ENCODE measurements at places on chromosomes 7 and 10.
A peak's percentile ranks its signal among the peaks of the same experiment; 100 is the strongest.

DNA sequence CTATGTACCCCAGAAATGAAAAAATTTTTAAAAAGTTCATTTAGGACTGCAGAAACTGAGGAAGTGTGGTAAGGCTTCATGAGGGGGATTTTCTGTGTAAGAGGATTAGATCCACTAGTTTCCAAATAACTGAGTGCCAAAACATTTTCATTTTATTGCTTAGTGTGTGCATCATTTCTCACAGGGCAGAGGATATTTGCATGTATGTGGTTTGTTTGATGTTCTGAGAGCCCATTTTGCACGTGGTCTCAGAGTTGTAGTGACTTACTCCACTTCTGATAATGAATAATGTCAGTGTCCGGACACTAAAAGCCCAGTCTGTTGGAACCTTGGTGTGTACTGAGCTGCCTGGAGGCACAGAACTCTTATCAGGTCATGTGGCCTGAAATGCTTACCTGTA, 299.9 kb downstream of the AUTS2 start:
- no peak for DNase-seq

DNA sequence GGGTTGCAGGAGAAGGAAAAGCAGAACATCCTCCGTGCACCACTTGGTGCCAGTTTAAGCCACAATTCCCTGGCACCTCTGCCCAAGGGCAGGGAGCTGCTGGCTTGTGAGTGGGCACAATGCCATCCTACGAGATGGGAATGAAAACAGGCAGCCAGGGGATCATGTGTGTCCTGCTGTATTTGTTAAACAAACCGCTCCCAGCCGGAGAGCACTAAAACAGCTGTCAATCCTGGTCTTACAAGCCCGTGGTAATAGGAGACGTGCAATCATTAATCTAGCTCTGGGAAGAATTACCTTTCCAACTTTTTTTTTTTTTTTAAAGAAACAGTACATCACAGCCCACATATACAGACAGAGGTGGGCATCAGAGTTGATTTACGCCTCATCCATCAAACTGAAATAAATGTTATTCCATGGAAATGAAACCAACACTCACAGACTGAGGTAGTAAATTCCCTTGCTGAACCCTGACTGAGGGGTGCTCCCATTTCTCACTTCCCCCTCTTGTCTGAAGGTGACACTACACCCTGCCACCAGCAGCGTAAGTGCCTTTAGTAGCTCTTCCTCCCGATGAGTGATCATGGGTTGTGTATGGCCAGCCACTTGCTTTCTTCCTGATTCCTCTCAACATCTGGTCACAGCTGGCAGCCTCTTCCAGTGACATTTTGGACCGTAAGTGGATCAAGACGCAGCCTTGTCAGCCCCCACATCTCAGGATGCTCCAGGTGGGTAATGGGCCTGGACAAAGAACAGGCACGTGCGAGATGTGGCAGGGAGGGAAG, 143.8 kb downstream of the TEX36 start:
- DNase-seq, result peak; percentile 39

- DNase-seq, result no peak
Measured at GRCh38 chr7:110612680-110613079, 478.2 kb upstream of the LRRN3 start.

DNA sequence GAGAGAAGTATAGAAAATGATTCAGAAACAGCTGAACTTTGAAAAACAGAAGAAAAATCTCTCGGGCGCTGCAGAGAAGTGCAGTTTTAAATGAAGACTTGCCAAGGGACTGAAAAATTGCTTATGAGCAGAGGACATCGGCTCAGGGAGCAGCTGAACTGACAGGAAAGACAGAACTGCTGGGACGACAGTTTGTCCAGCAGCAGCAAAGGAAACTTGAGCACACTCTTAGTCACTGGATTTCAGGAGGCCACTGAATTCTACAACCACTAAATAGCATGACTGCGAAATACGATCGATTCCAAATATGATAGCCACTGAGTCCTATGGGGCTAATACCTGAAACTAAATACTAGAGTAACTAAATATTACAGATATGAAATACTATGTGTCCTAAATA, 43.0 kb downstream of the LEP start:
- no peak for DNase-seq

DNA sequence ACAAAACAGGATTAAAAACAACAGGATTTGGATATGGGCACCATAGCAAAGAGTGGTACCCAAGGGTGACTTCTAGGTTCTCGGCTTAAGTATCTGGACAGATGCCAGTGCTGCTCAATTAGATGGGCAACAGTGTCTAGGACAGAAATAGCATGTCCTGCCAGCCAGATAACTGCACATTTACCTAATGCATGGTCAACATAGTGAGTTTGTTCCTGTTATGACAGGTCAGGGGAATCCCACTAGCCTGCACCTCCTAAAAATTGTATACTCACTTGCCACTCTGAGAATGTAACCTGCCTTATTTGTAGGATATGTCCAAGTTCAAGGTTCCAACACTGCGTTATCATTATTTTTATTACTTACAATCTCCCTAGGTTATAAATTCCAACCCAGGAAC, 471.7 kb downstream of the GRM8 start:
- no peak for DNase-seq

- DNase-seq, result no peak
Measured at GRCh38 chr7:2112261-2113198, 120.2 kb downstream of the MAD1L1 start.

DNA sequence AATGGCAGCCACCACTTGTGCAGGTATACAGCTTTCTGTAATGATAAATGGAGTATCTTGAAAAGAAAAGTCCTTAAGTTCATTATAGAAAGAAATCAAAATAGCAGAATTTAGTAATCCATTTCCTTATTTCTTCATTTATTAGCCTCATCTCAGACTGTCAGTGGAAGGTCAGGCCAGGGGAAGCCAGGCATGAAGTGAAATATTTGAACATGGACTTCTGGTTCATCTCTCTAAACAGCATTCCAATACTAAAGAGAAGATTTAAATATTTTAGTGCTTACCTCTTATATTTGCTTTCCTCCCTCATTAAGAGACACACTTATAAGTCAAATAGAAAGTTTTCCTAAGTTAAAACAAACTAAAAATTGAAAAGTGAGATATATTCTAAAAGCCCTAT, 26.8 kb downstream of the TRDMT1 start:
- DNase-seq, result no peak

- DNase-seq, result no peak
Measured at GRCh38 chr10:44379907-44380306, 5.0 kb downstream of the CXCL12 start.

- no peak for DNase-seq
Measured at GRCh38 chr10:71550628-71551027, 153.9 kb downstream of the CDH23 start.

DNA sequence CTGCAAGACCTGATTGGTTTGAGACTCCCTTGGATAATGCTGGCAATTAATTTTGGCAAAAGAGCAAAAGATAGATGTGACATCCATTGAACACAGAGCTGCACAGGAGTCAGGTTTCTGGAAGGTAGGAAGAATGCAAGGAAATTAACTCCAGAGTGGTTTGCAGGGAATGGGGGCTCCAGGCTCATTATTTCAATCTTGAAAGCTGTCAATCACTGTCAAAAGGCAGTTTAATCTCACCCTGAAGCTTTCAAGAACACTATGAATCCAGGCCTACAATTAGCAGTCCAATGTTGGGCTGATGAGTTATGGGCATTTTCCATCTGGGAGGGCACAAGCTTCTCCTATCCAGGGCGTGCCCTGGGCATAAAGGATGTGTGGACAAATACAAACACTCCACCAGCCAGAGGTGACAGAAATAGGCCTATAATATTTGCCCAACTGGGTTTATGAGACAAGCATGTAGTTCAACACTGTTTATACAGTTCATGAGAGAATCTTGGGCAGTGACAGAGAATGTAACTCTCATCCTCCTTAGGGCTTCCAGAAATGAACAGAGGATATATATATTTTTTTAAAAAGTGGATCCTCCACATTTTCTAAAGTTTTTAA, 80.5 kb downstream of the KCNMA1 start:
- no peak for DNase-seq

- no peak for DNase-seq
Measured at GRCh38 chr10:122157451-122157850, 113.6 kb upstream of the BTBD16 start.

- DNase-seq, result no peak
Measured at GRCh38 chr7:104252409-104253134, 44.8 kb upstream of the ORC5 start.

- DNase-seq, result no peak
Measured at GRCh38 chr7:92682903-92683539, 92.8 kb upstream of the FAM133B start.

- DNase-seq, result no peak
Measured at GRCh38 chr7:99392046-99392445, 16.4 kb downstream of the PDAP1 start.

GRCh38 chr10:110512461-110513187, 14.9 kb downstream of the DUSP5 start:
- no peak for DNase-seq

GRCh38 chr10:47038881-47039561, 127.8 kb downstream of the PTPN20 start:
- DNase-seq, result no peak

GRCh38 chr7:129089521-129090212, 34.8 kb upstream of the TNPO3 start:
- DNase-seq, result no peak

DNA sequence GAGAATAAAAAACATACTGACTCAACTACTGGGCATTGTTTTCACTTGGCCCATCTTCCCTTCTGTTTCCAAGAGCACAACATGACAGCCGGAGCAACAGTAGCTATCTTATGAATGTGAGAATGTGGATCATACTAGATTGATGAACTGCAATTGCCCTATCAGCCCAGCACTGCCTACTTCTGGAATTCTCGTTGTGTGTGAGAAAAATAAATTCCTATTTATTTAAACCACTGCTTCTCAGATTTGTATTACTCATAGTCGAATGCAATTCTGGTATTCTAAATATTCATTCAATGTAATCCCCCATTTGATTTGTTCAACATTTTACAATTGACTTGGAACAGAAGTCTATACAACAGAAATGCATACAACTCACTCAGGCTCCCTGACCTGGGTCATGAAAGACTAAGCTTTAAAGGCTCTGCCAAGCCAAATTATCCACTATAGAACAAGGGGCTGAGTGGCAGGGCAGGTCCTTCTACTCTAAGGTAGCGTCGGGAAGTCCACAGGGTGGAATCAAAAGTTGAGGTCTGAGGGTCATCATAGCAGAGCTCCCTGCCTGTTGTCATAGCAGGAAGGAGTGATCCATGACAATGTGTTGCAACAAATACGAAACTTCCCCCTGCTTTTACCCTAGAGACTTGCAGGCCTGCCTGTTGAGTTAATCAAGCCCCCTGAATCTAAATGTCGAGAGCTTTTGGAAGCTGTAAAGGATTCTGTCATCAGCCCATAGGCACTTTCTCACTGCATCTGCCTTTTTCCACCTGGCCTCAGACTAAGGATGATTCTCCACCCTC, 12.4 kb upstream of the JAZF1 start:
- no peak for DNase-seq

DNA sequence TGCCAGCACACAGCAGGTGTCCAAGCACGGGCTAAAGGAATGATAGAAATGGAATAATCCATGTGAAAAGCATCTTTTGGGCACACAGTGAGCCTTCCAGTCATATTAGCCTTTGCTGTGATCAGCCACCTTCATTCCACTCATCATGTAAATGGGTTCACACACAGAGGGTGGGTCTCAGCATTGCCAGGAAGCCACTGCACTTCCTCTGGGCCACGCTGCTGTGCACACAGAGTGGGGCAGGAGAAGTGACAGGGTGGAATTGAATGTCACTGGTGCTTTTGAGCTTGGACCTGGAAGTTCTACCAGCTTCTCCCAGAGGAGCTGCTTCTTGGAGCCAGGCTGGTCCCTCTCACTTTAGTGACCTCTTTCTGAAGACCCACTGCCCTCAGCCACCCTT, 203.5 kb downstream of the USP6NL start:
- DNase-seq, result no peak

- no peak for DNase-seq
Measured at GRCh38 chr7:1922870-1923236, 252.8 kb downstream of the ELFN1 start.

DNA sequence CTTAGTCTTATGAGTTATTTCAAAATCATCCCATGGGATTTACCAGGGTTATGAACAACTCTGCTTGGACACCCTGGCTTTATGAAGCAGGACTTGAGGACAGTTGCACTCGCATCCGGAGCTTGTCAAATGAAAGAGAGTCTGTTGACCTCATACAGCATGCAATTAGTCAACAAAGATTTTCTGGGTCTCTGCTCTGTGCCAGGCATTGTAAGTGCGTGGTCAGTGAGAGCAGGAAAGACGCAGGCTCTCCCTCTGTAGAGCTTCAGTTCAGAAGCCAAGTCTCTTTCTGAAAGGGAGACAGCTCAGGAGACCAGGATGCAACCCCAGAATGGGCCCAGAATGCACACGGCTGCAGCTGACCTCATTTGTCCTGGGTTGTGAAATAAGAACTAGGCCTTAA, 45.5 kb upstream of the DMBT1 start:
- DNase-seq, result peak; percentile 62

DNA sequence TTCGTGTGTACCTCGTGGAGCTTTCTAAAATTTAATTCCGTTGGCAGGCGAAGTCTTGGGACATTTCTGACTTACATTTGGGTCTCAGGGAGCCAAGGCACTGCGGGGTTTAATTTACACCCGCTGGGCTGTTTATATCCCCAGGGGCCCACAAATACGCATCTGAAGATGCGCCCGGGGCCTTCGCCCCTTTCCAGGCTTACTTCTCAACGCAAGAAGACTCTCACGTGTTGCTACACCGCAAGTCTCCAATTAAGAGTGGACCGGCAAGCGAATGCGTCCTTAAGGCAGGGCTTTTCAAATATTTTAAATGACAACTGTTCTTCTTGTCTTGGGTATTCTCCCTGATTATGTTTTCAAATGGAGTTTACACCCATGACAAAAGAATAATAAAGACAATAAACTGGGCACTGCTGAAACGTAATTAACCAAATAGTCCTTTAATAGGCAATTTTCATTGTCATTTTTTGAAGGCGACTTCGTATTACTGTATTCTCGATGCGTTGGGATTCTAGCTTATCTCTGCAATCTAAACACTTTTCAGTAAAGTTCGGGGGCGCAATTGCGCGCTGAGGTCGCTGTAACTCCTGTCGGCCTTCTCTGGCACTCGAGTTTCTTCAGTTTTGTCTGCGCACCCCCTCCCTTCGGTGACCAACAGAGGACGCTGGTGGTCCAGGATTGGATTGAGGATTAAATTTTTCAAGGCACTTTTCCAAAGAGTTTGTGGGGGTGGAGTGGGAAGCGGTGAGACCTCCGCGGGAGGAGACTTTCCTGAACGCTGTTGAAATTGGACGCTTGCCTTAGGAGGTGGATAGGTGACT, 837 bp upstream of the IGFBP3 start:
- DNase-seq, result peak; percentile 53

GRCh38 chr10:82934429-82934828, 1059.4 kb downstream of the NRG3 start:
- no peak for DNase-seq

GRCh38 chr7:28941633-28942032, 16.5 kb downstream of the TRIL start:
- no peak for DNase-seq

DNA sequence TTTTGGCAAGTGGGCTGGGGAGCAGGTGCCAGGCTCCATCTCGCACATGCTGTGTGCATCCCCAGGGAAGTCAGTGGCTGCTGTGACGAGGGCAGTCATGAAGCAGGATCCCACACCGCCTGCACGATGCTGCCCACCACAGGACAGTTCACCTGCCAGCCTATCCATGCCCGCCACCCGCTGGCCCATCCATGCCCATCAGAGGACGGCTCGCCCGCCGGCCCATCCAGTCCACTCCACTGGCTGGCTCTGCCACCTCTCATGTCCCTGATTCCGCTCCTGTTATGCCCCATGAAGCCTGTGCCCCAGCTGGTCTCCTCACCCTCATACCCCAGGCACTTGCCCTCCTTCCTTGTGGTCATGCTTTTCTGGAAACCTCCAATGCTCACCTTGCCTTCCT, 18.2 kb upstream of the INMT start:
- DNase-seq, result no peak

- DNase-seq, result no peak
Measured at GRCh38 chr10:55180357-55180756, 379.3 kb upstream of the PCDH15 start.

All from Ammon's horn (tissue), 1 donor.